Hepatic stellate cell (primary cell): ENCODE measurements at places on chromosomes 3 and 15.

- no peak for DNase-seq
Measured at GRCh38 chr3:169356284-169356955, 307.1 kb downstream of the MECOM start.

DNA sequence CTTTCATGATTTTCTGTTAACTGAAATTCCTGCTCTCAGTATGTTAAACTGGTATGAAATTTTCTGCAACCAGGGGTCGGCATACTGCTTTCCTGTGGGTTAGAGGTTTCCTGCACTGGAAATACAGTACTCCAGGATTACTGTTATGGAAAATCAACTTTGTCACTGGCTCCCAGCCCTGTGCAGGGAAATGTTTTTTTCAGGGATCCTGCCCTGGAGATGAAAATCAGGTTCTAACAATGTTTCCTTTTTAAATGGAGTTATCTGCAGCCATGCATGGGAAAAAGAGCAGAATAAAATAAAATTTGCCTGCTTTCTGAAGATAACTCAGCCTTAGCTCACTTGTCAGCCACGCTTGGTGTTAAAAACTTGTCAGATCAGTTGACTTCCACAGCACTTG lies 220.4 kb downstream of the IL5RA start:
- no peak for DNase-seq

- no peak for DNase-seq
Measured at GRCh38 chr15:51907136-51907862, 64.3 kb downstream of the LEO1 start.

DNA sequence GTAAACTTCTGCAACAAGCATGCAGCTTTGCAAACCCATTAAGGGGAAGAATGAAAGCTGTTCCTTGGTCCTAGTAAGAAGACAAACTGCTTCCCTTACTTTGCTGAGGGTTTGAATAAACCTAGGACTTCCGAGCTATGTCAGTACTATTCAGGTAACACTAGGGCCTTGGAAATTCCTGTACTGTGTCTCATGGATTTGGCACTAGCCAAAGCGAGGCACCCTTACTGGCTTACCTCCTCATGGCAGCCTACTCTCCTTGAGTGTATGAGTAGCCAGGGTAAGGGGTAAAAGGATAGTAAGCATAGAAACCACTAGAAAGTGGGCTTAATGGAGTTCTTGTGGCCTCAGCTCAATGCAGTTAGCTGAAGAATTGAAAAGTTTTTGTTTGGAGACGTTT lies 224.2 kb downstream of the P3H2 start:
- no peak for DNase-seq

DNA sequence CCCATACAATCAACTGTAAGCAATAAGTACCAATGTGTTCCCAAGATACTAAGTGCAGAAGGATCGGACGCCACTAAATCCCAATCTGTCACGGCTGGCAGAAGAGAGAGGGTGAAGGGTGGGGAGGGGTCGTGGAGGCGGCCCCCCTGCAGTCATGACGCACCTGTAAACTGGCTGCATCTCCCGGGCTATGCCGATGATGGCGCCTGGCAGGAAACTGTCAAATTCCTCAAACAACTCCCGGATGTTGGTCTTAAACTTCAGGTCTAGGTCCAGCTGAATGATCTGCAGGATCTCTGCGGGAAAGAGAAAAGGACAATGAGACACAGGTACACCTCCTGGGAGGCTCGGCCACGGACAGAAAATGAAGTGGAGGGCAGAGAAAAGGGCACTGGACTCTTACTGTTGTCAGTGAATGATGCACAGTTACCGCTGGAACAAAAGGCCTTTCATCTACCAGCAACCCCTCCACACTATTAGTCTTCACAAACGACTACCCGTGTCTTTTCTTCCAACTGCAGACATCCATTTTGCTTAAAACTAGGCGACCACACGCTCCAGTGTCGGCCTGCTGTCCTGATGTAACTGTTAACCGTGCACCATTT lies 114.6 kb downstream of the XXYLT1 start:
- no peak for DNase-seq

DNA sequence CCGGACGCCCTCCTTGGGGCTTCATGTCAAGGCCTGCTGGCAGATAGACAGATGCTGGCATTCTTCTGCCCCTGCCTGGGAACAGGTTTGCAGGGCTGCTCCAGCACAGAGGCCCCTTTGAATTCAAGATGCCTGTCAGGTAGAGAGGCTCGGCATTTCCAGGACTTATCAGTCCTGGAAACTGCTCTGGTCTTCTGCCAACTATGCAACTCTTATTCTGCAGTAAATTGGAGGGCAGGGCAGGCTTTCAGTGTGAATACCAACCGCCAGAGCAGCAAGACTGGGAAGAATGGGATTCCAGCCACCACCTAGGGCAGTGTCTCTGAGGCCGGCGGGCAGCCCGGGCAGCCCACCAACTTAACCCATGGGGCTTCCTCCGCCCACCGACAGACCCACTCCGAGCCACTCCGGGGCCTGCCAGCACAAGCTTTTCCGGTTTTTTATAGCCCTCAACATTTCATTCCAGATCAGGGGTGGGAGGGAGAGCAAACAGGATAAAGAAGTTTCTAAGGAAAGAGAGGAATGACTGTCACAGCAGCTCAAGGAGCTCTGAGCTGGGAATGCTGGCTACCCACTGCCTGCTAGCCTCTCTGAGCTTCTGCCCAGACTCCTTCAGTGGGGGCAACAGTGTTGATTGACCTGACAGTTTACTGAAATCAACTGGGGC lies 140.9 kb downstream of the NTRK3 start:
- DNase-seq = no peak

DNA sequence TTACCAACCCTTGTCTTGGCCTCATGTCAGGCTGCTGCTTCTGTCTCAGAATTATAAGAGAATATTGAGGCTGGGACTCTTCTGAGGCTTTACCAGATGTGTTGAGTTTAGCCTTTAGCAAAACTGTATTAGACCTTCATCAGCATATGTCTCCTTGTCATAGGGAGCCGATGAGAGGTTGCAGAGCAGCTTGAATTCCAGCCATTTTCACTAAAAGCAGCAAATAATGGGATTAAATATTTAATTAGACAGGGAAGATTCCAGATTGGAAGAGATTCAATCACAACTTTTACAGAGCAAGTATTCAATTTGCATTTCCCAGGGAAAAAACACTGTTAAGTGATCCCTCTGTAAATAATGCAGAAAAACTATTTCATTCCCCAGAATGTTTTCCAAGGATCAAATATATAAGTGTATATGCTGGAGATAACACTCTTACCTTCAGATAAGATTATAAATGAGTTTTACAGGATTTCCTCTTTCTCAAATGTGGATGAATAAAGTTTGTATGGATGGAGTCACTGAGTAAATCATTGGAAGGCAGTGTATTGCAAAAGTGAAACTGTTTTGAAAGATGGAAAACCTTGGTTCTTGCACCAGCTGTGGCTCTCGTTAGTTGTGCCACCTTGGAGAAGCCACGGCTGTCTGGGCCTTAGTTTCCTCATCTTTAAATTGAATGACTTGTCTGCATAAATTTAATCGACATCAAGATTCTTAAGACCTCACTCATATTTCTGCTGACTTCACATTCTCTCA lies 466.4 kb upstream of the SGO1 start:
- no peak for DNase-seq

GRCh38 chr3:49025005-49025792 lies 3.3 kb downstream of the NDUFAF3 start:
- no peak for DNase-seq

- no peak for DNase-seq
Measured at GRCh38 chr3:192496905-192497587, 230.3 kb downstream of the FGF12 start.

GRCh38 chr15:67807141-67807540 lies 18.2 kb upstream of the SKOR1 start:
- DNase-seq = no peak

GRCh38 chr15:37083610-37084009 lies 16.7 kb downstream of the MEIS2 start:
- DNase-seq = no peak

DNA sequence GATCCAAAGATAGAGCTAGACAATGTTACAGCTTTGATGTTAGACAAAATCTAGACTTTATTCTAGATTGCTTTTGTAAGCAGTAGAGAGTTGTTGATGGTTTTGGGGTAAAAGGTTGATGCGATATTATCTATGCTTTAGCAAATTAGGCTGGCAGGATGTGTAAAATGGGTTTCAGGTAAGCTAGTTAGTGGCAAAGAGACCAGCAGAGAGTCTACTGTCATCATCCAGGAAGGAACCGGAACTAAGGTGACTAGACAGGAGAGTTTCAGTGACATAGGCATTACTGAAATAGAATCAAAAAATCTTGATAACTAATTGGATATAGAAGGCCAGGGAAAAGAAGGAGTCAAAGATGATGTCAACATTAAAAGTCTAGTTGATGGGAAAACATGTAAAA lies 11.1 kb downstream of the OR5K2 start:
- no peak for DNase-seq

DNA sequence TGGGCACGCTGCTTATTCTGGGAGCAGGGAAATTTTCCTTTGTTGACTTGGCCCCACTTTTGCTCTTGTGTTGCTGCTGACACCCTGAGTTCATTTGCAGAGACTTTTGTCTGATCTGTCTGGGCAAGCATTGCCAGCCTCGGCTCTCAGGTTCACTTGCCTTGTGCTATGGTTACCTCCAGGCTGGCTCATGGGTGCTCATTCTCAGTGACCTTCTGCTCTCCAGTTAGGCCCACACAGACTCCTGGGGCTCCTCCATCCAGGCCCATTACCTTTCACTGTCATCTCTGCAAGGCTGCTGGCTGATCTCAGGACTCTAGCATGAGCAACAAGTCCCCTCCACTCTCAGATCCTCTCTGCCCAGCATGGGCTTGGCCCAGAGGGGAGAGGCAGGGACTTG lies 108.3 kb downstream of the IL20RB start:
- DNase-seq = no peak

- DNase-seq = no peak
Measured at GRCh38 chr3:146052791-146053310, 108.1 kb downstream of the PLOD2 start.

DNA sequence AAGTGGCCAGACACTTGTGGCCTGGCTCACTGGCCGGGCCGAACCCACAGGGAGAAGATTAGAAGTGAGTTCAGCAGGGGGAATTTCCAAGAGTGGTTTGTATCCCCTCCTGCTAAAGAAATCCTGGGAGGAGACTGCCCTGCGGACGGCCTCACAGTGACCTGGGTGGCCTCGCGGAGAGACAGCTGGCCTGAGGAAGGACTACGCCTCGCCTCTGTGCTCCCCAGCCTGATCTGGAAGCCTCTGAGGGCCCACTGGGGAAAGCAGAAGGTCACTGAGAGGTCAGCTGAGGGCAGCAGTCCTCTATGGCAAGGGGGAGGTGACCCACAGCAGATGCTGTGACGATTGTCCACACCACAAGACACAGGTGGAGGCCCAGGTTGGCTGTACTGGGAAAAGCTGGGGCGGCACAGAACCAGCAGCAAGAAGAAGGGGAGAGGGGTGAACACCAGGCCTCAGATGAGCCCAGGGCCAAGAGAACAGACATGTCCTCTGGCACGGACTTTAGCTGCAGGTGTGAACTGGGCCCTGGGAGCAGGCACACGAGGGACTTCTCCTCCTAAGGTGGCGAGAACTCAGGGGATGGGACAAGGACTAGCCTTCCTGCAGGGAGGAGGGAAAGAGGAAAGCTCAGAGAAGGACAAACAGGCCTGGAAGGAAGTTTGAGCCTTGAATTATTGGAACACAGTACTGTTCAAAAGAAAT lies 37.2 kb upstream of the DLG1 start:
- DNase-seq = no peak

GRCh38 chr3:13322324-13322723 lies 97.8 kb downstream of the NUP210 start:
- DNase-seq = no peak

DNA sequence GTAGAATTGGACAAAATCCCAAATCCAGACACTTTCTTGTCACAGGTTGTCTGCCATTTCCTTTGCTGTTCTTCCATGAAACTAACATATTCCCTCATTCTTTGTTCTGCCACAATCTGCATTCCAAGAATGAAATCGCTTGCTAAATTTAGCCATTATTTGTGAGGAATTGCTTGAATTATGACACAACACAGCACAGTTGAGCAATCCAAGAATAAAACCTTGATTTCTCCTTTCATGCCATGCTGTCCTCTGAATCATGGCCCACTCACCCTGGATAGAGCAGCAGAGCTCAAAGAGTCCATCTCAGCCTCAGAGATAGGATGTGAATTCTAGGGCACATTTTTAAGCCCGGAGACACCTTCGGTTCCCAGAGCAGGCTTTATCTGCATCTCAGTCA lies 35.2 kb upstream of the GREM1 start:
- DNase-seq = peak; percentile 85

DNA sequence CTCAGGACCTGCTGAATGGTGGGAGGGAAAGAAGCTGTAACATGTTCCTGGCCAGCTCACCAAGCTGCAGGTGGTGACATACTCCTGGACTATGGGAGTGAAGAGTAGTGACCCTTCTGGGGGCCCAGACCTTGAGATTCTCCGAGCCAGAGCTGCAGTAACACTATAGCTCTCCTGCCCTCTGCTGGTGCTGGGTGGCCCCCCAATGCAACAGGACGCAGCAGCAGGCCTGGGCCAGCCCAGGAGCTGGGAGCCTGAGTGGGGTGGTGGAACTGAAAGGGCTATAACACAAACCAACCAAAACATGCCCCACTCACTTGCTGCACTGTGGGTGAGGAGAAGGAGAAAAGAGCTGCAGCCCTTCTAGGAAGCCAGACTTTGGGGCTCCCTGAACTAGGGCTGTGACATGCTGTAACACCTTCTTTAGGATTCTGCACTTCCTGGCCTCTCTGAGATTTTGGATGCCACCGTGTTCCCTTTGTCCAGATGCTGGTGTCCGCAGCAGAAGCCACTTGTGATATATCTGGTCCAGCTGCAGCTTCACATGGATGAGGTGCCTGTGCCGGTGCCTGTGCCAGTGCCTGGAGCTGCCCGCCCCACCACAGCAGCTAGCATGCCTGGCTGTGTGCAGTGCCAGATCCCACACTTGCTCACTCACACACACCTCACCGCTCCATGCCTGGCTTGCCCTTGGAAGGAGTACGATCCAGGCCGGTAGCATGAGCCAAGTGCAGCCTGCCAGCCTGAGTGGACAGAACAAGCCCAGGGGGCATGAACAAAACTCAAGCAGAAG lies 636.8 kb upstream of the KCNMB2 start:
- no peak for DNase-seq

- peak; percentile 92 for DNase-seq
Measured at GRCh38 chr3:14410503-14411165, 8.2 kb downstream of the SLC6A6 start.

DNA sequence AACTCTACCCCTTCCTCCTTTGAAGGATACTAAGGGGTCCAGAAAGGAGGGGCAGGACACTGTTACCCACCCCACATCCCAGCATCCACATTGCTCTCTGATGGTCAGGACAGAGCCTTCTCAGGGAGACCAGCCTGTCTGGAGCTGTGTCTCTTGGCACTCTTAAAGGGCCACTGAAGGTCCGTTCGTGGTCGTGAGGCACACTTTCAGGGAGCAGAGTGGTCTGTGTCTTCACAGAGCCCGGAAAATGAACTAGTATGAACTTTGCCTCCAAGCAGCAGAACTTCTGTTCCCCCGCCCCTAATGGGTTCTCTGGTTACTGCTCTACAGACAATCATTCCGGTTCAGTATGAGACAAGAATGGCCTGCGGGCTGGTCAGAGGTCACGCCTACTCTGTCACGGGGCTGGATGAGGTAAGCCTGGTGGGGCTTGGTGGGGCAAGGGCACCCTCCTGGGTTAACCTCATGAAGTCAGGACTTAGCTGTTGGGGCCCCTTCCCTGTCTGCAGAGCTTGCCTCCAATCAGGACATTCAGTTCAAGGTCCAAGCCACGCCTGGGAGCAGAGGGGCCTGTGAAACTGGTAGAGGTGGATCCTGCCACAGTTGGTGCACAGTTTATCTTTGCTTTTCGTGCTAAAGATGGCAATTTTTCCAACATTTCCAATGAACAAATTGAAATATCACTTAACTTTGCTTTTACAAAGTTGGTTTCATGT lies 33.2 kb downstream of the CAPN3 start:
- no peak for DNase-seq
